ENCODE measurements at places on chromosomes 2 and 18.

GRCh38 chr18:48803951-48804855 lies 146.6 kb downstream of the SMAD7 start:
- DNase-seq = no peak

GRCh38 chr18:48817021-48817461 lies 133.7 kb downstream of the SMAD7 start:
- no peak for DNase-seq

- no peak for DNase-seq
These were observed 388.7 kb upstream of the MYT1L start for GRCh38 chr2:2719781-2720180.

DNA sequence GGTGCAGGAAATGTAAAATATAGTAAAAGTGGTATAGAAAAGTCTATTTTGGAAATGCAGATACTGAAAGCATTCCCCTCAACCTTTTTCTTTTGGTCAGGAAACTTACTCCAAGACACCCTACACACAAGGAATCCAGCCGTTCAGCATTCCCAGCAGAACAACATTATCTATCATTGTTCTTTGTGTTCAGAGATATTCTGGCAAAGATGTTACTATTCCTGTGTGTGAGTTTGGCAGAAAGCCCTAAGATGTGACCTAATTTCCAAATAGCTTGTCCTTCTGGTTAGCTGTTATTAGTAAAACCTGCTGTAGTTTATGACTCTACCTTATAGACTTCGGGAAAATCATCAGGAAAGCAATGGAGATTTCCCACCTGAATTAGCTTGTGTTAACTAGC lies 78.1 kb upstream of the PELI1 start:
- no peak for DNase-seq

DNA sequence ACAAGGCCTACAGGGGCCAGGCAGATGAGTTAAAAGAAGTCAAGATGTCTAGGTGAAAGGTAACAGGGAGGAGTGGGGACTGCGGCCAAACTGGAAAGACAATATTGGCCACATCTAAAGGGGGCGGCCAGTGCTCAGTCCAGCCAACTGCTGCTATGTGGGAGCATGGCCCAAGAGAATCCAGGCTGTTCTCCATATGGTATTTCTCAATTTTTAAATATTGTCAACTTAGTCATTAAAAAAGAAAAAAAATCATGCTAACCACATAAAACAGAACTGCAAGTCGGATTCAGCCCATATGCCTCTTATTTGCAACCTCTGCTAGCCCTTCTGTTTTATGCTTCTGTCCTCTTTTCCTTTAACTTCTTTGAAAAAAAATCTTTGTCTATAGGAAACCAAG lies 14.8 kb downstream of the TRABD2A start:
- no peak for DNase-seq
